CD4-positive, CD25-positive, alpha-beta regulatory T cell (primary cell): ENCODE measurements at places on chromosomes 13 and 19. TPM values are rescaled to one million over a fixed set of nuclear protein-coding genes. Genes with fewer than 3 reads are reported as not detected.

ATP4A gene
- not detected for total RNA-seq

ERICH4 gene
- not detected for total RNA-seq

EDDM13 gene
- total RNA-seq: not detected

LYPD3 gene
- 12.7 TPM for total RNA-seq

SERTM1 gene
- not detected for total RNA-seq

CYP2S1 gene
- total RNA-seq: not detected

DCLK1 gene
- total RNA-seq: not detected

LILRB2 gene
- not detected for total RNA-seq

ZNF549 gene
- 5.2 TPM for total RNA-seq

DNA sequence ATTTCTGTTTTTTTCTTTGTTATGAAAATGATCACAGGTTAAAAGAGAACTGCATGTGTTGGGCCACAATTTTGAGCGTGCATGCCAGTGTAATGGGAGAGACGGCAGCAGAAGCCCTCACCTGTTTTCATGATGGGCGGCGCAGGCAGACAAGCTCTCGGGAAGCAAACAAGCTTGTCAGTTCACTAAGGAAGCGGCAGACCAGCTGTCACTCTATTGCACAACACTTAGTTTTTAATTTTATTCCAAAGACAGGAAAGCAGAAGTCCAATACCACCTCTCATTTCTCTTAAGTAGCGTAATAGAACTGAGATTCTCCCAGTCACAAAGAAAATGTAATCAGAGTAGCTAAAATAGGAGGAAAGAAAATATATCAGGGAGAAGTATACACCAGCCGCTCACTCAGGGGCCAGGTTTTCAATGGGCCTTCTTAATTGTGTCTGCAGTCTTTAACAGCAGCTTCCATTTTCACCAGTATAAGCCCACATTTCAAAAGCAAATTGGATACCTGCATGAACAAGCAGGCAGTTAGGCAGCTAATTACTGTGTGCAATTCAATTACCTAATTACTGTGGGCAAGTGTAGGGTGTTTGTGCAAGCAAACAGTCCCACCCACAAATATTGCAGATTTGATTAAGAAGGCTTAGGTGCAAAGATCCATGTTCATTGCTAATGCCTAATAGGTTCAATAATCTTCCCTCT is 711.4 kb downstream of the DIAPH3 start:
- H3K4me1 ChIP-seq: no peaks in the 10 kb centered on the region
- H3K27me3 ChIP-seq: no peaks in the 10 kb centered on the region
- no peak for DNase-seq
- H3K27ac ChIP-seq: no peak overlapping the region
- H3K4me3 ChIP-seq: no peak overlapping the region

- H3K4me1 ChIP-seq: peaks cover 13% of the 10 kb centered on the region
- no peak for DNase-seq
- H3K27me3 ChIP-seq: no peaks in the 10 kb centered on the region
- no peaks in the 10 kb centered on the region for H3K36me3 ChIP-seq
- peak overlapping the region; percentile 89 for H3K27ac ChIP-seq
- H3K4me3 ChIP-seq: peak overlapping the region; percentile 88
Observed at GRCh38 chr13:94548382-94548781, 47.6 kb downstream of the TGDS start.

DNA sequence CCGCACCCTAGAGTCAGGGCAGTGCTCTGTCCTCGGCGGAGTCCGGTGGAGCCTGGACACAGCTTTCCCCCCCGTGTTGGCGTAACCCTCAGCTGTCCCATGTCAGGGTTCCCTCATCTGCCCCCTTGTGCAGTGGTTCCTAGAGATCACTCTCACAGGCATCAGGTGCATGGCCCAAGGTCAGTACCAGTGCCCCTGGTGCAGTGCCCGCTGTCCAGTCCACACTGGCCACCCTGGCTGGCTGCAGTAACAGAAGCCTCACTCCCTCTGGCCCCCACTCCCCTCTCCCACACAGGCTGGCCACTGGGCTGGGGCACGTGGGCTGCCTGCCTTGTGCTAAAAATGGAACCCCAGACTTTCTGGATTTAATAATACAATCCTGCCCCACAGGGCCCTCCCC is 49.6 kb upstream of the C1QTNF9B start:
- H3K27ac ChIP-seq: no peak overlapping the region
- no peaks in the 10 kb centered on the region for H3K36me3 ChIP-seq
- no peaks in the 10 kb centered on the region for H3K27me3 ChIP-seq

DNA sequence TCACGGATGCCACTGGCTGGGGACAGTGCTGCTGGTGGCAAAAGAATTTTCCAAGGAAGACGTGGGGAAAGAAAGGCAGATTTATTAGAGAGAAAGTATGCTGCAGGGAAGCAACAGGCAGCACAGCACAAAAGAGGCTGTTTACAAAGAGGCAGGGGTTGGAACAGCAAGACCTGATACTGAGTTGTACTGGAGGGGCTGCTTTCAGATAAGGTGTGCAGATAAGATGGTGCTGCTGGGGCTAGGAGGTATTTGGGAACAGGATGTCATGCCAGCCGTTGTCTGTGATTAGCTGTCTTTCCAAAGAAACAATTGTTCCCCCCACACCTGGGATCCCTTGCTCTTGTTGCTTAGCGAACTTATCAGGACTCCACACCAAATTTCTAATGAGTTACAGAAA is 2023.3 kb upstream of the PCDH20 start:
- no peak overlapping the region for H3K27ac ChIP-seq
- no peaks in the 10 kb centered on the region for H3K27me3 ChIP-seq
- H3K4me1 ChIP-seq: no peaks in the 10 kb centered on the region

- H3K36me3 ChIP-seq: no peaks in the 10 kb centered on the region
- peak; percentile 54 for DNase-seq
- H3K4me3 ChIP-seq: peak overlapping the region; percentile 98
- H3K4me1 ChIP-seq: peaks cover 58% of the 10 kb centered on the region
Observed at GRCh38 chr13:74132776-74133656, 1.2 kb downstream of the KLF12 start.

- H3K27ac ChIP-seq: no peak overlapping the region
- H3K36me3 ChIP-seq: no peaks in the 10 kb centered on the region
- DNase-seq: no peak
- H3K4me1 ChIP-seq: no peaks in the 10 kb centered on the region
- H3K27me3 ChIP-seq: no peaks in the 10 kb centered on the region
Observed at GRCh38 chr13:101942535-101943157, 459.2 kb downstream of the FGF14 start.

DNA sequence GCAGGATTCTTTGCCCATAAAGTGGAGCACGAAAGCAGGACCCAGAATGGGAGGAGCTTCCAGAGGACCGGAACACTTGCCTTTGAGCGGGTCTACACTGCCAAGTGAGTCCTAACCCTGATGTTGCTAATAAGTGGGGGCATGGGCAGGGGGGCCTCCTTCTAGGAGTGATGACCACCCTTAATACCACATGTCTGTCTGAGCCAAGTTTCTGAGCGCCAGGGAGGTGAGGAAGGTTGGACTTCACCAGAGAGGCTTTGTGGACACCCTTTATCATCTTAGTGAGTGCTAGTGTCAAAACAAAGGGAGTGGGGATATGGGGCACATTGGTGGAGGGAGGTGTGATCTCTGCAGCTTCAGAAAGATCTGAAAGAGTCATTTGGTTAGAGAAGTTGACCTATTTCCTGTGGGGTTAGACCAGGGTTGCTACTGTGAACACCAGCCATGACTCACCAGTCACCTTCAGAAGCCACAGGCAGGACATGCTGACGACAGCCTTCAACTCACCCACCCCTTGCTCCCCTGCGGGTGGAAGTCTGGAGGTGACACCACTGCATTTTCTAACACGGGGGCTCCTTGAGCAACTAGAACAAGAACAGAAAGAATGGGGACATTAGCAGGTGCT is 8.8 kb downstream of the ALOX5AP start:
- H3K36me3 ChIP-seq: peaks cover 36% of the 10 kb centered on the region
- peak overlapping the region; percentile 69 for H3K27ac ChIP-seq
- DNase-seq: peak; percentile 96
- H3K4me3 ChIP-seq: peak overlapping the region; percentile 38
- H3K27me3 ChIP-seq: no peaks in the 10 kb centered on the region

GRCh38 chr19:4738734-4739133 is 15.1 kb upstream of the DPP9 start:
- no peaks in the 10 kb centered on the region for H3K4me1 ChIP-seq
- DNase-seq: no peak
- no peak overlapping the region for H3K4me3 ChIP-seq
- H3K27ac ChIP-seq: no peak overlapping the region
- no peaks in the 10 kb centered on the region for H3K27me3 ChIP-seq
- H3K36me3 ChIP-seq: no peaks in the 10 kb centered on the region

- no peaks in the 10 kb centered on the region for H3K36me3 ChIP-seq
- no peaks in the 10 kb centered on the region for H3K4me1 ChIP-seq
- no peak overlapping the region for H3K27ac ChIP-seq
- DNase-seq: no peak
- H3K27me3 ChIP-seq: no peaks in the 10 kb centered on the region
Observed at GRCh38 chr13:104567114-104567513, 1500.9 kb upstream of the SLC10A2 start.

DNA sequence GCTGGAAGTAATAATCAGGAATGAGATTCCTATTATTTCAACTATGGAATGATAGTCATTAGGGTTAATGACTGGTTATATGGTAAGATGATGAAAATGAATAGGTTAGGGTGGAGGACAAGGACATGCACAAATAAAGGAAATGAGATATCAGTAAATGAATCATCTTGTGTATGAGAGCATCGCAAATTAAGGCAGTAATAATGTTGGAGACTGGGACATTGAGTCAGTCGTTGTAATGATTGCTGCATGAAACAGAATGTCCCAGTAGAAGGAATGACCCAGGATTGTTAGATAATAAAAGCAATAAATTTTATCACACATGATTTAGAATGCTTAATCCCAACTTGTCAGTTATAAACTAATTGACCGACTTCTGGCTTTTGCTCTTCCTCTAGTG is 1733.7 kb upstream of the PCDH20 start:
- H3K36me3 ChIP-seq: no peaks in the 10 kb centered on the region
- no peaks in the 10 kb centered on the region for H3K4me1 ChIP-seq
- no peak overlapping the region for H3K27ac ChIP-seq
- no peak overlapping the region for H3K4me3 ChIP-seq

DNA sequence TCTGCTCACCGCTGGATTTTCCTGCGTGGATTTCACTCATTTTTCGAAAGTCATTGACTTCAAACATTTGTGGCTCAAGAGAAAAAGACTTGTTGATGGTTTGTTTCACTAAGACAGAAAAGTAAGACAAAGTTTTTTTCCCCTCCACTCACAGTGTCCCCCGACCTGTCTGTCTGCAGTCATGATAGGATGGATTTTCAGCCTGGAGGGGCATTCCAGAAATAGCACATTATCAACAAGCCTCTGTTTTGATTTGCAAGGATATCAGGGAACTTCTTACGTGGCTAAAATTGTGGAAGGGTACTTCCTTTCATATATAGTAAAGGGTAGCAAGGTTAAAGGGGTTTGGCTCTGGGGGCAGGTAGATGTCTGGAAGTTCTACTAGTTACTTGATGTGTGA is 11.8 kb downstream of the SOX21 start:
- H3K27ac ChIP-seq: no peak overlapping the region
- no peaks in the 10 kb centered on the region for H3K36me3 ChIP-seq
- H3K27me3 ChIP-seq: peaks cover 35% of the 10 kb centered on the region
- H3K4me3 ChIP-seq: no peak overlapping the region
- no peaks in the 10 kb centered on the region for H3K4me1 ChIP-seq

GRCh38 chr13:100428986-100429385 is 159.6 kb downstream of the GGACT start:
- no peaks in the 10 kb centered on the region for H3K36me3 ChIP-seq
- no peaks in the 10 kb centered on the region for H3K4me1 ChIP-seq
- no peak overlapping the region for H3K4me3 ChIP-seq
- DNase-seq: no peak

DNA sequence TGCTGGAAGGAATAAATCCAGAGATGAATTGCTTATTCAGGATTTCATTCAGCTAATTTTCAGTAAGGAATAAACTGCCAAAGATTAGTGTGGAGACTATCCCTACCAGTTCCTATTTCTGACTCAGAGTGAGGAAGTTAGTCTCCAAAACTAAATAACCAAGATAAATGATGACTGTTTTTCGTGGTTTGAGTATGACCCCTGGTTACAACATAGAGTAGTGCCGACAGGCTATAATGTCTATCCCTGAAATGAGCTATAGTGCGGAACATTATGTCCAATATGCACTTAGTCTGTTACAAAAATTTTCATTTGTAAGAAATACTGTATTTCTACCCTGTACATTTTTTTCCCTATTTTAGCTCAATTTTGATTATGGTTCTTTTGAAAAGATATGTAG is 51.4 kb downstream of the NBEA start:
- H3K27me3 ChIP-seq: no peaks in the 10 kb centered on the region
- H3K4me3 ChIP-seq: no peak overlapping the region
- no peaks in the 10 kb centered on the region for H3K4me1 ChIP-seq
- H3K36me3 ChIP-seq: no peaks in the 10 kb centered on the region
- no peak for DNase-seq
- H3K27ac ChIP-seq: no peak overlapping the region

DNA sequence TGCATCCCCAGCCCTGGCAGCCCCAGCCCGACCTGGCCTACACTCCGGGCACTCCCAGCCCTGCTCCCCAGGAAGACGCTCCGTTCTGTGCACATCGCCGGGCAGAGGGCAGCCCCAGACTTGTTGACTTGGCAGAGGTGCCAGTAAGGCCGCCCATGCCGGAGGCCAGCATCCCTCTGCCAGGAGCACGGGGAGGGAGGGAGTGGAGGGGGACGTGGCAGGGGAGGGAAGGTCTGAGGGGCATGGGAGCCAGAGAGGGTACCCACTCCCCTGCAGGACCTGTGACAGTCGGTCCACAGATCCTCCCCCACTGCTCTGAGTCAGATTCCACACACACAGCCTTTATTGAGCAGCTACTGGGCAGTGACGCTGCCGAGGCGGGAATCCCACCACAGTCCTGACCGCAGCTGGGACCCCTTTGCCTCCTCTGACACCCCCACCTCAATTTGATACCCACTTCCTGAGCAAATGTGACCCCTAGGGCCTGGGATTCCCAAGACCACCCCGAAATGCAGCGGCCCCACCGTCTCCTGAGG is 1.9 kb upstream of the NKPD1 start:
- DNase-seq: no peak
- no peak overlapping the region for H3K27ac ChIP-seq
- no peaks in the 10 kb centered on the region for H3K27me3 ChIP-seq
- no peak overlapping the region for H3K4me3 ChIP-seq

- no peaks in the 10 kb centered on the region for H3K27me3 ChIP-seq
- H3K4me1 ChIP-seq: peaks cover 40% of the 10 kb centered on the region
- H3K27ac ChIP-seq: peak overlapping the region; percentile 43
- H3K36me3 ChIP-seq: no peaks in the 10 kb centered on the region
Observed at GRCh38 chr19:38559428-38560401, 58.0 kb downstream of the MAP4K1 start.

DNA sequence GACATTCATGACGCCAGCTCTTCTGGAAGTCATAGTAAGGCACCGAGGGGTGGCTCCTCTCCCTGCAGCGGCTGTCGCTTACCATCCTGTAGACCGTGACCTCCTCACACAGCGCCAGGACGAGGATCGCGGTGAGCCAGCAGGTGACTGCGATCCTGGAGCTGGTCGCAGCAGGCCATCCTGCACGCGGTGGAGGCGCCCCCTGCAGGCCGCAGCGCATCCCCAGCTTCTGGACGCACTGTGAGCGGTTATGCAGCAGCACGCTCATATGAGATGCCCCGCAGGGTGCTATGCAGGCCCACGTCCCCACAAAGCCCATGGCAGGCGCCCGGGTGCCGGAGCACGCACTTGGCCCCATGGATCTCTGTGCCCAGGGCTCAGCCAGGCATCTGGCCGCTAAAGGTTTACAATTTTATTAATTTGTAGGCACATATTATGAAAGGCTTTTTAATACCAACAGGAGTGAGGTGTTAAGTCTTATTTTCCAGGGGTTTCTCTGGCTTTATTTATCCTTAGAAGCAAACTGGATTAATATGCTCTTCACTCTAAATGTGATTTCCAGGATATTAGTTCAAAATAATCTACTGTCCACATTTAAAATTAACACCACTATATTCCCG is 35.6 kb upstream of the PSPC1 start:
- H3K4me3 ChIP-seq: no peak overlapping the region
- DNase-seq: peak; percentile 3
- H3K27ac ChIP-seq: no peak overlapping the region
- peaks cover 19% of the 10 kb centered on the region for H3K36me3 ChIP-seq
- no peaks in the 10 kb centered on the region for H3K27me3 ChIP-seq
- no peaks in the 10 kb centered on the region for H3K4me1 ChIP-seq
